Fibroblast of pulmonary artery (primary cell): ENCODE measurements at places on chromosomes 16 and 17.

DNA sequence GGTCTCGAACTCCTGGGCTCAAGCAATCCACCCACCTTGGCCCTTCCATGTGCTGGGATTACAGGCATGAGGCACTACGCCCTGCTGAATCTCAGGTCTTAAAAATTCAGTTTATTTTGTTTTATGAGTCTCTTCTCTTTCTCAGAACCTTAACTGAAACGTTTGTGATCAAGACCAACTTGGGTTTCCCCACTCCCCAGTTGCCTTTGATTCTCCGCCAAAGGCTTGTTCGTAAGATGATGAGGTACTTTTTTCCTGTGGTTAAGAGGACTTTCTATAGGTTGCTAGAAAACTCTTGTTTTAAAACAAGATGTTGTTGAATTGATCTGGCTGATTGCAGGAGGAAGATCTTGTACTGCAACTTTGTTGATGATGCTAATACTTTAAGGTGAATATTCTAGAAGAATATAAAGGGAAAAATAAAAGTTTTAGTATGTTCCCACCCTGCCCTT, 11.7 kb downstream of the ABCC1 start:
- peak; percentile 31 for DNase-seq

- no peak for DNase-seq
Observed at GRCh38 chr17:75698659-75699058, 22.6 kb upstream of the ITGB4 start.

- DNase-seq = no peak
Observed at GRCh38 chr17:17590141-17590751, 1.3 kb downstream of the PEMT start.

- DNase-seq = peak; percentile 70
Observed at GRCh38 chr17:76714822-76715495, 4.2 kb upstream of the MXRA7 start.

GRCh38 chr17:74019860-74020259, 183.6 kb upstream of the RPL38 start:
- no peak for DNase-seq

GRCh38 chr17:80531400-80531799, 13.2 kb upstream of the RPTOR start:
- no peak for DNase-seq

GRCh38 chr17:68613739-68614298, 12.7 kb upstream of the FAM20A start:
- peak; percentile 69 for DNase-seq

GRCh38 chr17:45298546-45299285, 18.1 kb downstream of the MAP3K14 start:
- no peak for DNase-seq

- no peak for DNase-seq
Observed at GRCh38 chr16:24013864-24014645, 178.3 kb downstream of the PRKCB start.

DNA sequence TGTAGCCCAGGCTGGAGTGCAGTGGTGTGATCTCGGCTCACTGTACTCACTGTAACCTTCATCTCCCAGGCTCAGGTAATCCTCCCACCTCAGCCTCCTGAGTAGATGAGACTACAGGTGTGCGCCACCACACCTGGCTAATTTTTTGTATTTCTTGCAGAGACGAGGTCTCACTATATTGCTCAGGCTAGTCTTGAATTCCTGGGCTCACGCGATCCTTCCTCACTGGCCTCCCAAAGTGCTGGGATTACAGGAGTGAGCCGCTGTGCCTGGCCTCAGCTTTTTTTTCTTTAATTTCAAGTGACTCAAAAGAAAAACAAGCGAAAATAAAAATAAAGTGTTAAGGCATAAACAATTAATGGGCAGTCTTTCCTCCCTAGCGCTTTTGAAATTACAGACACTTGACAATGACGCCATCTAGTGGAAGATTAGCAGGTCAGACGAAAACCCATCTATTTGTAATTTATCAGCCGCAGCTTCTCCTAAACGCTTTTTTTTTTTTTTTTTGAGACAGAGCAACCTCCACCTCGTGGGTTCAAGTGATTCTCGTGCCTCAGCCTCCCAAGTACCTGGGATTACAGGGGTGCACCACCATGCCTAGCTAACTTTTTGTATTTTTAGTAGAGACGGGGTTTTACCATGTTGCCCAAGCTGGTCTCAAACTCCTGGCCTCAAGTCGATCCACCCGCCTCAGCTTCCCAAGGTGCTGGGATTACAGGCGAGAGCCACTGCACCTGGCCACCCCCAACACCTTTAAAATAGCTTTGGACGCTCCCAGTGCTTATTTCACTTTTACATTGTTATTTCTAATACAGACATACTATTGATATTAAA, 28.1 kb upstream of the PECAM1 start:
- peak; percentile 88 for DNase-seq

GRCh38 chr16:84643674-84644073, 4.6 kb upstream of the KLHL36 start:
- DNase-seq = no peak

DNA sequence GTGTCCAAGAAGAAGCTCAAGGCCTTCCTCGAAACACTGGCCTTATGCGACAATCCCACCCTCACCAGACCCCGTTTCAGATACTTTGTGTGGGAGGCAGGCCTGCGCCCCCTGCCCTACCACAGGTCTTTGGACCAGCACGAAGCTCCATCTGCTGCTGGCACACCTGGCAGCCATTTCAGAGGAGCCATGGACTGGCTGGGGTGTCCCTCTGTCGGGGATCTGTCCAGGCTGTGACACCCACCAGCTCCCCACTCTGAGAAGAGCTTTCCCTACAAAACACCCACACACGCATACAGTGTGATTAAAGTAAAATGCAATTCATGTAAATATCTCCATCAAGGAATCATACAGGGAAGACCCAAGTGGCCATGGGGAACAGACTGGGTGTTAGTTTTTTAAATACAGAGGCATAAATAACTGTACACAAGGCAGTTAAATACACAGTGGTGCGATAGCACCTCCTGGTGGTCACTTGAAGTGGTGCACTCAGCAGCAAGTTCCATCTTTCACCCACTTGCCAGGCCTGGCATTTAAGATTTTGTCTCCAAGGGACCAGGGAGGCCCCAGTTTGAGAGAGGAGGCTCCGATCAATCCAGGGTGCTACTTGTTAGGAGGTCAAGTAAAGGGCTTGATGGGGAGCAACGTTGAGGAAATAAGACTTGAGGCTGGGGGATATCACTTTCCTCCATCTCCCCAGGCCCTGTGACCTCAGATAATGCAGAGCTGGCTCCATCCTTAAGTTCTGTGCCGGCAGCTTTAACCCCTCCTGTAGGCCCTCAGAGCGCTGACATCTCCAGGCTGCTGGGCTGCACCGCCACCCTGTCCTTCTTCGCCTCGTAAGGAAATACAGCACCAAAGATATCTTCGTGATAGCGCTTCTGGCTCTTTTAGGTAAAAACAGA, 43.6 kb downstream of the NOS2 start:
- peak; percentile 72 for DNase-seq

DNA sequence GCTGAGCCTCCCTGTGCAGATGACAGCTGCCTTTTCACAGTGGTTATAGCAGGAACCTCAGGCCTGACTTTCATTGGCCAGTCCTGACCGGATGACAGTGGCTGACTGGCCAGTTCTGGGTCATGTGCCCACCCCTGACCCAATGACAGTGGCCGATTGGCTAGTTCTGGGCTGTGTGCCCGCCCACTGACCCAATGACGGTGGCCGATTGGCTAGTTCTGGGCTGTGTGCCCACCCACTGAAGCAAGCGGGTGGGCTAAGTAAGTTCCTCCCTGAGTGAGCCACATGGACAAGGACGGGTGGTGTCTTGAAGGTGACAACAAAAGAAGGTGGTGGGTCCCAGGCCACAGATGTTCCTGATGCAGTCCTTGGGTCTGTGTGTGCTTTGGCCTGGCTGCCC, 9.5 kb downstream of the DEF8 start:
- DNase-seq = peak; percentile 23

GRCh38 chr16:88004391-88004790, 53.2 kb downstream of the BANP start:
- DNase-seq = no peak

GRCh38 chr17:78665952-78666920, 89.0 kb upstream of the DNAH17 start:
- DNase-seq = no peak

- peak; percentile 62 for DNase-seq
Observed at GRCh38 chr17:37239690-37240334, 136.0 kb upstream of the C17orf78 start.

- DNase-seq = no peak
Observed at GRCh38 chr16:1746693-1747195, 24.6 kb downstream of the NME3 start.

DNA sequence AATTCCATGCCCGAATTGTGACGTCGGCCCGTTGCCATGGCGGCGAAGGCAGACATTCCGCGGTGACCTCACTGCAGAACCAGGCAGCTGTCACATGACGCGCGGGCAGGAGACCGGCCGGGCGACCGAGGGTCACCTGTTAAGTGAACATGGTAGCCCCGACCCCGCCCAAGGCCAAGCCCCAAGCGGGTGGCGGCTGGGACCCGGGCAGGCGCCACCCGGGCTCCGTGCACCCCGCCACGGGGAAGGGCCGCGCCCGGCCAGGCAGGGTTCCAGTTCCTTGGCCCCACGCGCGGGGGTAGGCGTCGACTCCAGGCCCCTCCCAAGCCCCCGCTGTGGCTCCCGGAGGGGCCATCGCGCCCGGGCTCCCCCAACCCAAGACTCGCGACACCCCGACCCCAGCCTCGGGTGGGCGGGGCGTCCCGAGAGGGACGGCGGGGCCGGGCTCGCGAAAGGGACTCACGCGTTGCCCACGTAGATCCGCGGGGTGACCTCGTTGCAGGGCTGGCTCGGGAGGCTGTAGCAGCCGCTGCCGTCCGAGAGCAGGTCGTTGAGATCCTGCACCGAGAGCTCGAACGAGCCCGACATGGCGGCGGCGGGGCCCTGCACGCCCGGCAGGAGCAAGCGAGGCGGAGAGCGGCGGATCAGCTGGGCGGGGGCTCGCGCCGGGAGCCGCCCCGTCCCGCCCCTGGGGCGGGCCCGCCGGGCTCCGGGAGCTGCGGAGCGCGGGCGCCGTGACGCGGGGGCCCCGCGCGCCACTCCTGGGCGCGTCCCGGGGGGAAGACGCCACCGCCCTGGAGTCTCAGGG, at the start of gene DUSP3:
TSS of gene DUSP3 (minus strand) at position 641 of the 808 bp plus-strand sequence. CDS start at position 588, 53 bp downstream.
- peak; percentile 94 for DNase-seq

DNA sequence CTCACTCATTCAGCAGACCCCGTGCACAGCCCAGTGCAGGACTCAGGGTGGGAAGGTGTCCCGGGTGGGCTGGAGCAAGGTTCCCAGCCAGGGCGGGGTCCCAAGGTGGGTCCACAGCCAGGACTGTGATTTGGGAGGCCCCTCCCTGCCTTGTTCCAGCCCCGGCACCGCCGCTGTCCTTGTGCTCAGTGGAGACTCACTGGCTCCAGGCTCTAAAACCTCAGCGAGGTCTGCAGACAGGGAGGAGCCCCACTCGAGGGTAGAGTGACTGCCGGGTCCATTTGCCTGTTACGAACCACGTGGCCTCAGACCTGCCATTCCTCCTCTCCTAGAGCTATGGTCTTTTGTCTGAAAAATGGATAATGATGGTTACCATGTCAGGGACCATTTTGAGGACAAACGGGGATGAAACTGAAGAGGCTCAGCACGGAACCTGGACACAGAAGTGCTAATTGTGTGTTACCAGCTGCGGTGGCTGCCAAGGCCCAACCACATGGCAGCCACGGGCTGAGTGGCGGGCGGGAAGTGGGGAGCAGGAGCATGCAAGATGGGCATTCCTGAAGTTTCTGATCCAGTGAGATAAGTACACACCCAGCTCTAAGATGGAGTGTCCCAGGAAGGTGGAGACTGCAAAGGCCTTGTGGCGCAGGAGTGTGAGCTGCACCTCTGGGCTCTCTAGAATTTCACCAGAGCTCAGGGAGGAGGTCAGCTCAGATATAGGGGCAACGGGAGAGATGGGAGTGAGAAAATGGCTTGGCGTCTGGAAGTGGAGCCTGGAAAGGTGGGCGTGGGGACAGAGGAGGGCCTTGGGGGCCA, 317.6 kb downstream of the SEC14L1 start:
- DNase-seq = no peak

- peak; percentile 69 for DNase-seq
Observed at GRCh38 chr16:49048557-49048956, 233.1 kb downstream of the CBLN1 start.

DNA sequence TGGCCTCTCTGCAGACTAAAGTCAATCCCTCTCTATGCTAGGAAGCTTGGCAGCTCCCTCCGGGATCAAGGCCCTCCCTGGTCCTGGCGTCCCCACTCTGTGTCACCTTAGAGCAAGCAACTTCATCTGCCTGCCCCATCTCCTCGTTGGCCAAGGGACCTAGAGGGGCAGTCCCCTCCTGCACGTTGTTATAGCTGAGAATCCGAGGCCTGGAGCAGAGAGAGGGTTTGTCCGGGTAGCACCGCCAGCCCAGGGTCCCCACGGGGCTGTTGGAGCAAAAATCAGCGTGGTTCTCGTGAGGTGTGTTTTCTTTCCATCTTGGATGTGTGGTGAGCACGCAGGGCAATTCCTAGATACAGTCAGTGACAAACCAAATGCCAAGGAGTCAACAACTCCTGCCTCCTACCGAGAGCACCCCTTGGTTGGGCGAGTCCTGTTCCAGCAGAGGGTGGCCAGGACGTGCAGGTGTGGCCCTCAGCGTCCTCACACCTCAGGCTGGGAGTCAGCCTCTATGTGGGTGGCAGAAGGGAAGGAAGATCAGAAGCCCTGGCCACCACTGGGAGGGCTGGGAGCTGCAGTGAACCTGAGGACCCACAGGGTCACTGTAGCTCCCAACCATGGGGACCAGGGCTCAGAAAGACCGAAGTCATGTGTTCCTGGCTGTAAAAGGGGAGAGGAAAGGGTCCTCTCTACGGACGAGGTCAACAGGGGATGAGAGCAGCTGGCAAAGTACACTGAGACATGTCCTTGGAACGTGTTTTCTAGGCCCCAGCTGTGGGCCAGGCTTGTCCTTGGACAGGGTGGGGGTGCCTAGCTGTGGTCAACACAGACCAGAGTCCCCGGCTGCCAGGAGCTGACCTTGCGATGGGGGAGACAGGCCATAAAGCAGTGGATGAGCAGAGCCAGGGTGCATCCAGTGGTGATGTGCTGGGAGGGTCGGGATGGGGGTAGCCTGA, 85.6 kb upstream of the CIBAR2 start:
- no peak for DNase-seq

- peak; percentile 11 for DNase-seq
Observed at GRCh38 chr16:54335230-54335629, 48.6 kb upstream of the IRX3 start.

- peak; percentile 51 for DNase-seq
Observed at GRCh38 chr17:82775001-82775823, 23.3 kb downstream of the TBCD start.

- peak; percentile 51 for DNase-seq
Observed at GRCh38 chr17:71163121-71163812, 957.6 kb upstream of the SOX9 start.

GRCh38 chr16:57502048-57502775, 15.9 kb upstream of the DOK4 start:
- no peak for DNase-seq

GRCh38 chr17:42193216-42193968, 902 bp downstream of the GHDC start:
- no peak for DNase-seq
